Activated CD4-positive, alpha-beta memory T cell treated with anti-CD3 and anti-CD28 coated beads, Interleukin-2, amount 10 ng/mL, durations not matched to agents 7 days and 5 days (primary cell): ENCODE measurements at places on chromosomes 5 and 9. TPM values are rescaled to one million over a fixed set of nuclear protein-coding genes. Genes with fewer than 3 reads are reported as not detected.

DNA sequence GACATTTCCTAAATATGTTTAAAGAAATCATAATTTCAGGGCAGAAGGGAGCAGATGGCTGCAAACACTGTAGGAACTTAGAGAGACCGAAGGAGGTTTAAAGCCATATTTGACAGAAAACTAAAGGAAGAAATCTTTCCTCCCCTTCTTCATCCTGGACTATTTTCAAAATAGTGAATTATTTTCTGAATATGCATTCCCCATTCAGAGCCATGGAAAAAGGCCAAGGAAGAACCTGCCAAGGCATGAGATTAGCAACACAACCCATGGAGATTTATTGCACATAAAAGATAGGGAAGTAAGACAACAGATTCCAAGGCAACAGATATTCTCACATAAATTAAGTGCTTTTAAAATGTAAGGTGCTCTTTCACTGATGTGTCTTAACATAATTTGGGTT lies 233.3 kb upstream of the ADAMTS16 start:
- DNase-seq, result no peak

- DNase-seq, result no peak
These were observed 81.6 kb upstream of the GDNF start for GRCh38 chr5:37921452-37921851.

GRCh38 chr5:67728326-67728890 lies 487.1 kb upstream of the PIK3R1 start:
- DNase-seq, result no peak

DNA sequence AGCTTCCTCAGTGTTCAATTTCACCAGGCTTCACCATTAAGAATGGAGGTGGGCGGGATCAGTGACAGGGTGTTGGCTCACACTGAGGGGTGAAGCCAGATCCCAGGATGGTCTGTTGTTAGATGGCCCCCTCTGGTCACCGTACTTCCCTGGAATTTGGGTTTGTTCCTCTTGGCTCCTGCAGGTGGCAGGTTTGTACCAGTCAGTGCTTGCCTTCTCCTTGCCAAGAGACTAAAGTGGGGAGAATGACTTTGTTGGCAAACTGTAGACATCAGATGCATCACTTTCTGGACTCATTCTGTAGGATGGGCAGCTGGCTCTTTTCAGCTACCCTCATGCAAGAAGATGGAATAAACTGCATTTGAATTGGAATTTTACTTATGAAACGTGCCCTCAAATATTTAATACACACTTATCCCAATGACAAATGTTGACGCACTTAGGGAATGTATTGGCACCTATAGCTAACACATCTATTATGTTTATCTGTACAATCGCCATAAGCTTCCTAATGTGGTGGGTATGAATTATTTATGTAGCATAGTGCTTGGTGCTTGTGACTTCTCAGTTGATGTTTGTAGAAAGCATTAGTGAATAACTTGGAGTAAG lies 31.4 kb upstream of the ANKRD55 start:
- no peak for DNase-seq

DNA sequence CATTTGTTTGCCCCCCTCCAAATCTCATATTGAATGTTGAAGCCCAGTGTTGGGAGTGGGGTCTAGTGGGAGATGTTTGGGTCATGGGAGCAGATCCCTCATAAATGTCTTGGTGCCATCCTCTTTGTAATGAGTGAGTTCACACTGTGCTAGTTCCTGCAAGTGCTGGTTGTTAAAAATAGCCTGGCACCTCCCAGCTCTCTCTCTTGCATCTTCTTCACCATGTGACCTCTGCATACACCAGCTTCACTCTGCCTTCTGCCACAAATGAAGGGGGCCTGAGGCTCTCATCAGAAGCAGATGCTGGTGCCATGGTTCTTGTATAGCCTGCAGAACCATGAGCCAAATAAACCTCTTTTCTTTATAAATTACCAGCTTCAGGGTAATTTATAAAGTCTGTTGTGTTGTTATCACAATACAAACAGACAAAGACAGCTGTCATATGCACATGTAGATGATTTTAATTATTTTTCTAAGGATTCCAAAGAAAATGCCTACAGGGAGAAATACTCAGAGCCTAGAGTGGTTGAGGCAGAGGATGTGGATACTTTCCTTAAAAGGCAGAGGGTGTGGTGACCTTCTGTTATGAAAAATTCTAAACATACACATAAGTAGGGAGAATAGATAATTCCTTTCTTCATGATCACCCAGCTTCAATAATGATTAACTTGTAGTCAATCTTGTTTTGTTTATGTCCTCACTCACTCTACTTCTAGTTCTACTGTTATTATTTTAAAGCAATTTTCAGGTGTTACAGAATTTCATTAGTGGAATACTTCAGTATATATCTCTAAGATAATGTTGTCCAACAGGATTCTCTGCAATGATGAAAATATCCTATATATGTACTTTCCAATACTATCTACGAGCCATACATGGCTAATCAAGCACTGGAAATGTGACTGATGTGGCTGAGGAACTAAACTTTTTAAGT lies 75.1 kb upstream of the RANBP6 start:
- DNase-seq, result no peak

FIBCD1 gene
- not detected for total RNA-seq
